ENCODE measurements at places on chromosomes 3 and 15.

- DNase-seq, result no peak
Observed at GRCh38 chr3:5019411-5020241, 40.4 kb downstream of the BHLHE40 start.

- no peak for DNase-seq
Observed at GRCh38 chr3:174120997-174121396, 723.5 kb downstream of the NLGN1 start.

DNA sequence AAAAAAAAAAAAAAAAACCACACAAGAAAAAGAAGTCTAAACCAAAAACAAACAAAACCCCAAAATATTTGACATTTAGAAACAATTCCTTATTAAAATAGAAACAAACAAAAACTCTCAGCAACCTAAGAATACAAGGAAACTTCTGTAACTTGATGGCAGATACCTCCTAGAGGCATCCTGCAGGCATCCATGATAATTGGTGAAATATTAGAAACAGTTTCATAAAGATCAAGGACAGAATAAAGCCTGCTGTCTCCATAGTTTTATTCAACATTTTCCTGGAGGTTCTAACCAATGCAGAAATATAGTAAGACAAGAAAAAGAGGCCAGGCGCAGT is 63.0 kb upstream of the TRPM1 start:
- DNase-seq, result no peak

- DNase-seq, result no peak
Observed at GRCh38 chr3:71984843-71985613, 200.1 kb upstream of the PROK2 start.

DNA sequence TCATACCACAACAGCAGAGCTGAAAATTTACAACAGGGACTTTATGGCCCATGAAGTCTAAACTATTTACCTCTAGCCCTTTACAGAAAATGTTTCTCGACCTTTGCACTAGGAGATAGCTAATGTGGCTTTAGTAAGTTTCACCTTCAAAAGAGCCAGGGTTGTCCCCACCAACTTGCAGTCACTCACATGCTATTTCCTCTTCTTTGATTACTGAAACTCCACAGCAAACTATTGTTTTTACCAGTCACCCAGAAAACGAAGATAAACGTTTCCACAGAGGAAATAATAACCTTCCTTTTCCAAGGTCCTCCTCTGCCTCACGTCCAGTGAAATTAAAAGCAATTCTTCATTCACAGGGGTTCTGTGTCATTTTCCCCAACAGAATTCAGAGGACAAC is 48.2 kb downstream of the WWTR1 start:
- no peak for DNase-seq

GRCh38 chr15:48929661-48930060 is 34.1 kb downstream of the SHC4 start:
- DNase-seq, result no peak

- no peak for DNase-seq
Observed at GRCh38 chr15:89088605-89089315, 504 bp downstream of the ABHD2 start.

- DNase-seq, result no peak
Observed at GRCh38 chr3:12289524-12289923, 654 bp downstream of the PPARG start.

- no peak for DNase-seq
Observed at GRCh38 chr15:44554934-44555723, 18.2 kb downstream of the EIF3J start.

- no peak for DNase-seq
Observed at GRCh38 chr3:108546247-108546646, 35.9 kb upstream of the MYH15 start.

GRCh38 chr15:36172955-36173354 is 406.5 kb upstream of the CDIN1 start:
- DNase-seq, result no peak

Data from substantia nigra (tissue), 51 donors.